ENCODE measurements at places on chromosomes 5 and 9.

DNA sequence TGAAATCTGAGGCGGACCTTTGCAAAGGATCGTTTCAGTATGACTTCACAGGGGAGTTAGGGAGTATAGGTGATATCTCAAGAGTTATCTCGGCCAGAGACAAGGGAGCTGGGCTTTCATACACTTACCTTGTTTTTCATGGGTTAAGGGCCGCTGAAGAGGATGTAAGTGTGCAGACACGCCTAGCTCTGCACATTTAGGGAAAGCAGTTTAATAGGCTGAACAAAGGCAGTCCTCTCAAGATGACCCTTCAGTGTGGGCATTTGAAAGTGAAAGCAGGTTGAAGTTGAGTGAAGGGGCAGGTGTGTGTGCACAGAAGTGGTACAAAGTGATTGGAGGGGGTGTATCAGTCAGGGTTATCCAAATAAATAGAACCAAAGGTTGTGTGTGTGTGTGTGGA is 33.1 kb upstream of the PRXL2C start:
- no peak for DNase-seq

DNA sequence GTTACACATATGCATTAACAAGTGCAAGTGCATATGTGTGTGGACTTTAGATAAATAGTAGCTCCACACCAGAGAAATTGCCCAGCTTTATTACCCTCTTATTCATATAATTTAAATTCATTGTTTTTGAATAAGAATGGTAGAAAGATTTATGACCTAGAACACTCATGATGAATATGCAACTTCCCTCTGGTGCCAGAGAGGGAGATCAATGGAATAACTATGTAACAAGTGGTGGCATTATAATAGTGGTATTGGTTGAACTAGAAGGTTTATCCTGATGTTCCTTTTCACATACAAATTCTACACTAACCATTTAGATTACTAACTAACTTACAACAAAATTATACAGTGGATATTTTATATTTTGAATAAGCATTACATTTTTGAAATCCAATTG is 607.4 kb downstream of the CDH12 start:
- DNase-seq: no peak

GRCh38 chr5:179930788-179931473 is 23.2 kb upstream of the TBC1D9B start:
- no peak for DNase-seq

- no peak for DNase-seq
Measured at GRCh38 chr9:92760494-92760893, 4.1 kb downstream of the BICD2 start.

- no peak for DNase-seq
Measured at GRCh38 chr5:61735531-61735930, 403.5 kb downstream of the ZSWIM6 start.

Measured in stimulated activated CD4-positive, alpha-beta T cell treated with anti-CD3 and anti-CD28 coated beads, Interleukin-15, amount 100 ng/mL, for 48 hours (primary cell).